ENCODE measurements at places on chromosomes 3 and 15. TPM values are rescaled to one million over a fixed set of nuclear protein-coding genes. Genes with fewer than 3 reads are reported as not detected.

DNA sequence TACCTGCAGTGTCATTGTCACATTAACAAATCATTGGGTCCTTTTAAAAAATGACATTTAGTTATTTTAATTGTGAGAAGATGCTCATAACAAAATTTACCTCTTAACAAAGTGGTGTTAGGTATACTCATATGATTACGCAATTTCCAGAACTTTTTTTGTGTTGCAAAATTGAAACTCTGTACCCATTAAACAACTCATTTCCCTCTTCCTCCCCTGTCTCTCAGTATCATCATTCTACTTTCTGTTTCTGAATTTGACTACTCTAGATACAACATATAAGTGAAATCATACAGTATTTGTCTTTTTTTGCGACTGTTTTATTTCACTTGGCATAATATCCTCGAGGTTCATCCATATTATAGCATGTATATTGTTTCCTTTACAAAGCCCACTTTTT, 58.7 kb upstream of the CHST2 start:
- no peak for DNase-seq

DNA sequence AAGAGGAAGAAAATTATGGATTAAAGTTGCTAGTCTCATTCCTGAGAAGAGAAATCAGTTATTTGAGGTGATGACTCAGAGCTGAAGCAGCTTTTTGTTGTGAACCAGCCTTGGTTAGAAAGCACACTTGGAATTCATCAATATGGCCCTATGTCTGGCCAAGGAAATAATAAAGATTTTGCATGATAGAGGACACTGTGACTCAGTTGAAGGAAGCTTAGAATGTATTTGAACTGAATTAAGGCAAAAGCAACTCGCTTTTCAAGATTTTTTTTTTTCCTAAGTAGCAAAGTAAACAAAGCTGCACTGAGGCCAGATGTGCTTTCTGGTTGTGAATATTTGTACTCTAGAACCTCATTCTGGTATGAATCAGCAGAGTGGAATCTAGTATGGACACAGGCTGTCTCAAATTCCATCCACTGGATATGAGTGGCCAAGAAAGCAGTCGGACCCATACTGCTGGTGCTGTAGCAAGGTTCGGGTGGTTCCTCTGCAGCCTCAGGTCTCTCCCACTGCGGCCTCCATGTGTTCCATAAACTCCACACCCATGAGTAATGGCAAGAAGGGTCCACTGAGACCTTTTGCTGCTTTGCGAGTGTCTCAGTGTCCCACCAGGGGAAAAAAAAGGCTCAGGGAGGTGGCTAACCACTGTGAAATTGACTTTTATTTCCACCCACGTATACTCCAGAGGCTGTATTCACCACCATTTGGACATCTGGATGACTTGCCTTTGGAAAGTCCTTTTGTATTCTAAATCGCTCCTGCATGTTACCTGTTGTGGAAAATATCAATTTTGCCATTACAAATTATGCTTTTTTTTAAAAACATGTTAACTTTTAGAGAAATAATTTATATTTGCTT, 53.1 kb downstream of the TGFBR2 start:
- DNase-seq: no peak

DNA sequence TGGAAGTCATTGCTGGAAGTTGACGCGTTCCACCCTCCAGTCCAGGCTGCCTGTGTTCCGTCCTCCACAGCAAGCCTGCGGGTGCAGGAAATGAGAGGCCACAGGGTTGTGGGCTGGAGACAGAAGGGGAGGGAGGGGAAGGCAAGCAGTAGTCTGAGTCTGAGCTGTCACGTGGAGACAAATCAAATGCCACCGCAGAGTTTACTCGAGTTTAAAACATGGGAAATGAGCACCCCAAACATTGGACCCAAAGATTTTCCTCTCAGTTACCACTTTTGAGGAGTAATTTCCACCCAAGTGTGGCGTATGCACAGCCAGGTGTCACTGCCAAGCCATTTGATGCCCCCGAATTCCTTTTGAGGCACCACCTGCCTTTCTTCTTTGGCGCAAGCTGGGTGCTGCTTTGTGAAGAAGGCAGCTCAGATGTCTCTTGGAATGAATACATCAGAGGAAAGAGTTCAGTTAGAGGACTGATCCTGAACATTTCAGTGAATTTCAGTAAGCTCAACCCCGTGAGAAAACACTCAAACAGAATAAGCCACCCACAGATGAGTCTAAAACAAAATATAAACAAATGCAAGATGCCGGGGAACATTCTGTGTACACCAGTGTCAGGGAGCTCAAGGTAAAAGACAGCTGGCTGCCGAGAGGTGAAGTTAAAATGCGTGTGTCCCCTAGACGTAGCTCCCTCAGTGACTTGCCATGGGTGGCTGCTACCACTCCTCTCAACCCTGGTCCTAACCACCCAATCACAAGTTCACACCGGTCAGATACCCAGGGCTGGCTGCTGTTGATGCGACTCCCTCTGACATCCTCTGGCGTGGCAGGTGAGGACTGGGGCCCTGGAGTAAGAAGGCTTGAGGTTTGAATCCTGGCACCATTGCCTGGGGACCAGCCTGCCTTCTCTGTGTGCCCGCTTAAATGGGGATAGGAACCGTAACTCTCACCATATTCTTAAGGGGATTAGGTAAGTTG, 203.8 kb downstream of the UACA start:
- DNase-seq: no peak

GRCh38 chr3:112360561-112360960, 27.6 kb downstream of the CD200 start:
- no peak for DNase-seq

DNA sequence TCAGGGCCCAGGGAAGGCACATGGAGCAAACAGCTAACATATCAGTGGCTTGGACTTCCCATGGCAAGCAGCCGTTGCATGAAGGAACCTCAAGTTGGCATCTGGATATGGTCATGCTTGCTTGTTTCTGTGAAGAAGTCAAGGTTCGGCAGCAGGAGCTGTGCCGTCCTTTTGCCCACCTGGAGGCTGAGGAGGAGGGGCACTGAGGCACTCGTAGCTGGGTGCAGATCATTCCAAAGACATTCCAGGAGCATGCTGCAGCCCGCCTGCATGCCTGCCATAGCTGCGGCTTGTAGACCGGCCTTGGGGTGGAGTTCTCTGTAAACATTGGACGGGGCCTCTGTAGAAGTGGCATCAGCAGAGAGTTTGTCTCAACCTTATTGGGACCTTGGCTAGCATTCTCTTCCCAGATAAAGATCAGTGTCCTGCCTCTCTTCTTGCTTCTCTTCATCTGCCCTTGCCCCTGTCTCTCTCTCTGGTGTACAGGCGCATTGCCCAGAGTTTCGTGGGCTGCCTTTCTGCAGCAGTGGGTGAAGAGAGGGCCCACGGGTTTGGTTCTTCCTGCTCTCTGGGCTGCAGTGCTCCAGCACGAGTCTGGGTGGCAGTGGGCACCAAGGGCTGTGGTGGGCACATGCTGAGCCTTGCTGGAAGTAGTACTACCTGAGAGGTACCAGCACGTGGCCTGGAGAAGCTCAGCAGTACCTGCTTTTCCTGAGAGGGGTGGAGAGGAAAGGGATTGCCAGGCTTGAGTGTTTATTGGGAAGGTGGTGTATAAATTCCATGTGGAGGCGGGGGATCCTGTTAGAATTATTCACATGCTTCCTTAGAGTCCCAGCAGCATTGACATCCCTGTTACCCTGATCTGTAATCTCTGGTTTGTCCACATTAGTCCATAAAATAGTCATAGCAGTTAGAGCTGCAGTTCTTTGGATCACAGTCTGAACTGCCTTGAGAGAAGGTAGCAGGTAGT, 49.4 kb downstream of the CHCHD6 start:
- no peak for DNase-seq

GRCh38 chr3:19644405-19644804, 289.6 kb downstream of the EFHB start:
- DNase-seq: no peak

DNA sequence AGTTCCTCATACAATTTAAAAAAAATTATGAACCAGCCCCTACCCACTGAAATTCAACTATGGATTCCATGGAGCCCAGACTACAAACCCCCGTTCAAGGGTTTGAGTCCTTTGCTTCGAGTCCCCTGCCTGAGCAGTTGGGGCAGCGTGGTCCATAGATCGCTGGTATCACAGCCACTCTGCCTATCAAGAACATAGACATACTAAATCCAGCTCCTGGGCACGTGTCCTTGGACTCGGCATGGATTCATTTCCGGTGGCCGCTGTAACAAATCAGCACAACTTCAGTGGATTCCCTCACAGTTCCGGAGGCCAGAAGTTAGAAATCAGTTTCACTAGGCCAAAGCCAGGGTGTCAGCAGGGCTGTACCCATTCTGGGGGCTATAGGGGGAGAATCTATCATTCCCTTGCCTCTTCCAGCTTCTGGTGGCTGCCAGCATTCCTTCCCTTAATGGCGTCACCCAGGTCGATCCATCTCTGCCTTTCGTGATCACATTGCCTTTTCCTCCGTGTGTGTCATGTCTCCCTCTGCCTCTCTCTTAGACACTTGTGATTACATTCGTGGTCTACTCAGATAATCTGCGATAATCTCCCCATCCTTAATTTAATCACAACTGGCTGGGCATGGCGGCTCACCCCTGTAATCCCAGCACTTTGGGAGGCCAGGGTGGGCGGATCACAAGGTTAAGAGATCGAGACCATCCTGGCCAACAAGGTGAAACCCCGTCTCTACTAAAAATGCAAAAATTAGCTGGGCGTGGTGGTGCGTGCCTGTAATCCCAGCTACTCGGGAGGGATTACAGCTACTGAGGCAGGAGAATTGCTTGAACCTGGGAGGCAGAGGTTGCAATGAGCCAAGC, 4.6 kb upstream of the TMEM44 start:
- no peak for DNase-seq

DNA sequence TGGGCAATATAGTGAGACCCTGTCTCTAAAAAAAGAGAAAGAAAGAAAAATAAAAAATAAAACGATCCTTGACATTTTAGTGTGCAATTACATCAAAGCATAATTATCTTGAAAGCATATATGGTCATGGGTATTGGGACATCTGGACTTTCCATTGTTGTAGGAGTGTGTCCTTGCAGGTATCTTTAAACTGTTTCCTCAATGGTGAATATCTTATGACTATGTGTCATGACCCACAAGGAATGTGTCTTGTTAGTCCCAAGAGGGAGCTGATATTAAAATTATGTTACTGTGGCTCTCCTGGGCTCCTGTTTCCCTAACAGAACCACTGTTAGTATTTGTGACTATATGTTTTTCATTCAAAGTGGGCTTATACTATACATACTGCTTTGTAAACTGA, 26.6 kb downstream of the EIF1B start:
- DNase-seq: no peak

DNA sequence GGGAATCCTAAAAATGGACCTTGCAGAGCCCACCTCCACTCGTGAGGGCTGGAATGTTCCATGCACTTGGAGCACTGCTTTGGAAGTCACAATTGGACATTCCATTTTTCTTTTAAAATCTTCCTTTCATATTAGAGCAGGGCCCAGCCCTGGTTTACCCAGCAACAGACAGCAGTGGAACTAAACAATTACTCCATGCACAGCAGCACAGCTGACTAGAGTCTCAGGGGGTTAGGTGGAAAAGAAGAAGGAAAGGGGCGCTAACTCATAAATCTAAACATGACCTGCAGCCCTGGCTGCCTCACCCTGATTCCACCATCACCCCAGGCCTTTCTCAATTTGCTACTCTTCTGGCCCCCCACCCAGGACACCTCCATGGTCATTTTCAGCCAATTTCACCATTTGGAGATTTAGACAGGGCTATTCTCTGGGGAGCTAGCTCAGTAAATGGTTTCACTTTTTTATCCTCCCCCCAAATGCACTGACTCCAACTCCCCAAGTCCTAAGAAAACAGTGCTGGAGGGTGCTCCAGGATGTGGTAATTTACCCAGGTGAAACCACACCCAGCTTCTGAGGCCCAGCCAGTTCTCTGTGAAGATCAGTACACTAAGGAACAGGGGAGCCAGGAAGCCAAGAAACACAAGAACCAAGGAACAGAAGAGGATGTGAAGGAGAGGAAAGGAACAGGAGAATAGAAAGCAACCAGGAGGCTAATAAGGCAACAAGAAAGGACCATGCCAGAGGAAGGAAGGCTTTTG, 1.6 kb upstream of the LRRC31 start:
- DNase-seq: no peak

DNA sequence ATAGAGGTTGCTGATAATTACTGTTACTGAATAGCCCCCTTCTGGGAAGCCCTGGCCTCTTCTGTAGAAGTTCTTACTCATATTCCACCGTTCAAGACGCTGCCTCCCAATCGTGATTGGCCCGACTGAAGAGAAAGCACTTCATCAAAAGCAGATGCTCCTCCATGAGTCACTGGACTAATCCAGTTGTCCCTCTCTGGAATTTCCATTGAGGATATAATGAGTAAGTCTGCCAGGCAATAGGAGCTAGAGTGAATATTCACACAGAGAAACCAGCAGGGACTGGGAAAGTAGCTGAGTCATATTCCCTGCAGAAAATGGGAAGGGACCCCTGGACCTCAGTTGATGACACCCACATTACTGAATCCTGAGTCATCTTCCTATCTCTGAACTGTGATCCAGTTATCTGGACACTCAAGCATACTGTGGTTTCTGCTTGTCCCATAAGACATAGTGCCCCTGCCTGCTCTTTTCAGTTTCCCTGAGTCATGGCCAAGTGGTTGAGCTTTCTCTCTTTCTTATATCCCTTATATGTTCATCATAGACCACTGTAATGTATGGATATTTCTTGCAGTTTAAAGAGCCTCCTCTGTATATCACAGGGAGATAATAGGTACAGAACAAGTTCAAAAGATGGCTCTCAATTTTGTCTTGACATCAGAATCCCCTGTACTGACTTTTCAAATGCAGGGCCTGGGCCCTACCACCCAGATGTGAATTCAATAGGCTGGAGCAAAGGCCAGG, 151.2 kb upstream of the CDIN1 start:
- DNase-seq: no peak

DNA sequence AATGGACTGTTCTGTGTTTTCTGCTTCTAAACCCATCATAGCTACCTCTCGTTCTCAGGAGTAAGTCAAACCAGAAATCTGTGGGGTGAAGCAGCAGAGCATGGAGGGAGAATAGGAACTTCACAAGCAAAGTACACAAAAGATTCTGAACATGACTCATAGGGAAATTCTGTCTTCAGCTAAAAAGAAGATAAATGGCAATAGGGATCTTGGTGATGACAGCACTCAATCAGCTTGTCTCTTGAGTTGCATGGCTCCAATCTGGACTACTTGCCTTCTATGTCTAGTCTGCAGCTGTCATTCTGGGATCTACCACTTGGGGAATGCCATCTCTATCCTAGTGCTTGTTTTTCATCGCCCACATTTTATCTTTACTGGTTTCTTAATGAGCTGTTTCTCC, 13.5 kb upstream of the GRAMD1C start:
- DNase-seq: no peak

- peak; percentile 65 for DNase-seq
These were observed 106.3 kb downstream of the PLD1 start for GRCh38 chr3:171704002-171704401.

Gene SPTSSB
- not detected for total RNA-seq

Gene RASGRP1
- 71.1 TPM for total RNA-seq

Gene DNAH12
- total RNA-seq: 0.43 TPM

Gene NPAP1
- total RNA-seq: not detected

Gene SAMMSON
- total RNA-seq: not detected

Gene MOBP
- not detected for total RNA-seq

Gene NANOGP8
- not detected for total RNA-seq

Gene RAB11A
- 187 TPM for total RNA-seq
